ENCODE measurements at places on chromosomes 12 and 14.
A peak's percentile ranks its signal among the peaks of the same experiment; 100 is the strongest.

DNA sequence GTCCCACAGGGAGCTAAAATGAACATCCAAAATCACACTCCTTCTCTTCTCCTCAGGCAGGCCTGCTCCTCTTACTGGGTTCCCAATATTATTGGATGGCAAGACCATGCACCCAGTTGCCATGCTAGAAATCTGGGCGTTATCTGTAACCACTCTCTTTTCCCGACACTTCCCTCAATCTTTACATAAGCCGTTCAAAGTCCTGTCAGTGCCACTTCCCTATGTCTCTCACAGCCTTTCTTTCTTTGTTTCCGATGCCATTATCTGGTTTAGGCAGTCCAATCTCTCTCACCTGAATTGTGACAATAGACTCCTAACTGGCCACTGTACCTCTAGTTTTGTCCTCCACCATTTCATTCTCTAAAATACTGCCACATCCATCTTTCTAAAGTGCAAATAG is 24.1 kb downstream of the SNRPF start:
- no peak for DNase-seq

DNA sequence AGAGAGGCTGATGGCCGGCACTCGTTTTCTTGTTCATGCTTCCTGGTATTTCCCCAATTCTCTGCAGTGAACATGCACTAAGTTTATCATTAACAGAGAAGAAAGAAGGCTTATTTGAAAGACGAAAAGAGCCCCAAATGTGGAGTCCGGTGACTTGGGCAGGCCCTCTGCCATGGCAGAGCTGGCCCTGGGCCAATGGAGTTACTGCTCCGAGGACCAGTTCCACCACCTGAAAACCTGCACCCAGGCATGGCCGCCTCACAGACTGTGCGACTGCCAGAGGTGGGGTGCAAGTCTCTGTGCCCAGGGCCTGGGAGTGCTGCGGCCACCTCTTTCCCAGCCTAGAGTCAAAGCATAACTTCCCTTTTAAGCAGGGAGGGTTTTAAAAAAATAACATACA is 24.9 kb downstream of the DEGS2 start:
- DNase-seq: no peak

GRCh38 chr14:72515779-72516770 is 377.8 kb downstream of the DPF3 start:
- DNase-seq: no peak

DNA sequence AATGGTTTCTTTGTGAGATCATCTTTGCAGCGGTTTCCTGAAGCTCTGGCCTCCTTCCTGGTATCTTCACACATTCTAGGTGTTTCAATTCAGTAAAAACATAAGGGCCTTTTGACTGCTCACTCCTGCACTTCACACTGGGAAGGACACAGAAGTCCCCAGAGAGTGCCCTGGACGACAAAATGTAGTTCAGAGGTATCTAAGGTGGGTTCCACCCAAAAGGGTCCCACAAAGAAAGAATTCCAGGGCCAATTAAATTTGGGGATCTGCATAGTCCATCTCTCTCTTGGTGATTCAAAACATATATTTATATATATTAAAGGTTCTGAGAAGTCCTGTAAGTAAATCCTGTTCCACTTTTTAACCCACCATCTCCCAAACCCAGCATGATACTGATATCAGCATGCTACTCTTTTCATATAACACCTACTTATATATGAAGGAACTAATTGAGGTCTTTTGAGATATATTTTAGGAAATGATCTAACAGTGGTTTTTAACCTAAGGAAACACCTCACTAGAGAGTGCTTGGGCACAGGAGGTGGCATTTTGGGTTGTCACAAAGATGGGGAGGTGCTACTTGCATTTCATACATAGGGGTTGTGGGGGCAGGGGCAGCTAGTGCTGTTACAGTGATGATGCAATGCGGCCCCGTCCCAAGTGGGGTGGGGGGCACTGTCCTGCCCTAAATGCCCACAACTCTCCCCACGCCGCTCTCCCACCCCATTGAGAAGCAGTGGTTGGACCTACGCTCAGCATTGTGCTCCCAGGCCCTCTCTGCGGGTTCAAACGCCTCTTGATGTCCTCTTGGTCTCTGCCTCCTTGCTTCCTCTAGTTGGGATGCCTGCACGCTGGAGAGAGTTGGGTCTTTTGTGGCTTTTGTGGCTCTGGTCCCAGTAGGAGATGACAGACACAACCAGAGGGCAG is 109.4 kb downstream of the ARF6 start:
- DNase-seq: no peak

DNA sequence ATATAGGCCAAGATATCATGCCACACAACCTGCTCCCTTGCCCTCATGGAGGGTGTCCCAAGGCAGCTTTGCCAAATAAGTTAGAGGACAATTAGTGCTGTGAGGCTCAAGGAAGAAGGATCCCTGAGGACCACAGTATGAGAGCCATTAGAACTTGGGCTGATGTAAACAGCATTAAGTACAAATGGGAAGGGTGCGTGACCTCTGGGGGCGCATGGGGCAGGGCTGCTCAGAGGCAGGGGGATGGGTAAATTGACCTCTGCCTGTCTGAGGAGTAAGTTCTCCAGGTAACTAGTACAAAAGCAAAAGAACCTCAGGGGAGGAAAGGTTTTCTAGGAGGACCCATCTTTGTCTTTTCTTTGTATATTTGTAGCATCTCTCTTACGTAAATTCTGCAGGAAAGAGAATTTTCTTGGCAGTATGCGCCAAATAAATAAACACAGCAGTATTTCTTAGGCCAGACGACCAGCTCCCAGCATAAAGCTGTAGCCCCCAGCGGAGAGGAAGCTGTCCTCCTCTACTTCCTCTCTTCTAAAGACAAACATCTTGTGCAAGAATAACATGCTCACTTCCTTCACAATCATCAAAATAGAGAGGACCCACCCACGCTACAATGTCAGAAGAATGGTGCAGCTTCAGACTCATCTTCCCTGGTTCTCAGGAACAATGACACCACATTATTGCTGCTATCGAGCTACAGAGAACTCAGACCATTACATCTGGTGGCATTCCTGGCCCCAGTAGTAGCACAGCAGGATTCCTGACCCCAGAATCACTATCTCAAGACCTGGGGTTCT is 16.4 kb upstream of the VWF start:
- DNase-seq: peak; percentile 61

DNA sequence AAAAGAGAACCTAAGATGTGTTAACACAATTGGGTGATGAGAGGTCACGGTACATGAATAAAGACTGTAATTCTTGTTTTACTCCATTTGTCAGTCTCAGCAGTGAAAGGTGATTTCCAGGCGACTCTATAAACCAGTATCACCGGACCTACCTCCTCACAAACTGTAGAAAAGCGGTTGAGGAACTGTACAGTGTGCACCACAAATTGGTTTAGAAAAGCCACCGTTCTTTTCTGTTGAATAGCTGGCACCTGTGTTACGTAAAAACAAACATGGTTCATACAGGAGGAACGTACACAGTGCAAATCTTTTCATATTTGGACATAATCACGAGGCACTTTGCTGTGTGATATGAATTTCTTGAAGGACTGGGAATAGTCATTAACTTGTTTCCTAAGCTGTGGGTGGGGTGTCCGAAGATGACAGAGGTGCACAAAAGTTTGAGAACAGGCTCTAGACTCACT is 663 bp downstream of the WASHC3 start:
- DNase-seq: no peak

DNA sequence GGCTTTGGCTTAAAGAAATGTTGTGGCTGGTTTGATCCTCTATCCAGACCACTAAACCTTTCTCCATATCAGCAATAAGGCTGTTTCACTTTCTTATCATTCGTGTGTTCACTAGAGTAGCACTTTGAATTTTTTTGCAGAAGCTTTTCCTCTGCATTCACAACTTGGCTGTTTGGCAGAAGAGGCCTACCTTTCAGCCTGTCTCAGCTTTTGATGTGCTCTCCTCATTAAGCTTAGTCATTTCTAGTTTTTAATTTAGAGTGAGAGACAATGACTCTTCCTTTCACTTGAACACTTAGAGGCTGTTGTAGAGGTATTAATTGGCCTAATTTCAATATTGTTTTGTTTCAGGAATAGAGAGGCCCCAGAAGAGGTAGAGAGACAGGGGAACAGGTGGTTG is 13.8 kb downstream of the KCNMB4 start:
- DNase-seq: no peak

DNA sequence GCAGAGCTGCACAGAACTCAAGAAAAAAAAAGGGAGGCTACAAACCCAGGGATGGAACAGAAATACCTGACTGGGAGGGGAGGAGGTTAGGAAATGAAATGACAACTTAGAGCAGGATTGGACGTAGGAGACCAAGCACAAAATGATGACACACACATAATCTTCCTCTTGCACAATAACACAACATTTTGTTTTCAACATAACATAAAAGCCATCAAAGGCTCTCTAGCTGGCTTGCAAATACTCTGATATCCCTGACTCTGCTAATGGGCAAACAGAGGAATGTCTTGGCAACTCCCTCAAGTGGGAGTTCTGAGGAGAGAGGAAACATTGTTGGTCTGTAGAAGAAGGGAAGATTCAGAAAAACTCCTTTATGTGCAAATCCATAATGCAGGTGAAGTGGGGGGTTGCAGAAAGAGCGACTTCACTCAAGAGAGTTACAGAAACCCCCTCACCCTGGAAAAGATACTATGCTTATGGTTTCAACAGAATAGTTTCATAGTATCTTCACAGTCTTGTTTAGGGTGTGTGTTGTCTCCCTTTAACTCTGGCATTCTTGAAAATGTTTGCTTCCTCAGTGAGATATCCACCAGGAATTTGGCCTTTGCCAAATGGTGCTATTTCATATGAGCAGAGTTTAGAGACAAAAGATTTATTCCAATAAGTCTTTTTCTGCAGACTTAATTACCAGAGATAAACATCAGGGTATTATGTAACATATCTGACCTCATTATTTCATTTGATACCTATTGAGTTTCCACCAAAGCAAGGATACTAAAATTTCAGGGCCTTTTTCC is 43.8 kb upstream of the LTBP2 start:
- no peak for DNase-seq

- DNase-seq: no peak
These were observed 40.6 kb downstream of the SPRING1 start for GRCh38 chr12:116697305-116697704.

- no peak for DNase-seq
These were observed 28.3 kb downstream of the CGRRF1 start for GRCh38 chr14:54538055-54538454.

GRCh38 chr14:87840906-87841305 is 152.1 kb downstream of the GALC start:
- DNase-seq: no peak

- peak; percentile 61 for DNase-seq
These were observed 60.8 kb upstream of the REP15 start for GRCh38 chr12:27635349-27635972.

DNA sequence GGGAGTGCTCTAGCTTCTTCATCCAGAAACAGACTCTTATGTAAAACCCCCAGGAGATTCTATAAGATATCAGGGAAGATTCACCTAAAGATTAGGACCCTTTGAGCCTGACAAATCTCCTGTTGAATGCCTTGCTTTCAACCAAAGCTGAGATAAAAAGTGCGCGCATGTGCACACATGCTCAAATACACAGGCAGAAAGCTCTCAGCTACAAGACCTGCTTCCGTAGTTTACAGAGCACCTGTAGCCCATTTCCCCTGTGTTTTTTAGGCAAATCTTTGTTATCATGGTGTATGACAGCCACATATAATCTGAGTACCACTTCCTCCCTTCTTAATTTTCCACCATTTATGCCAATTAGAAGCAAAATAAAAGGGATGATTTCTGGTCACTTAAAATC is 866.9 kb downstream of the NRXN3 start:
- DNase-seq: no peak

- no peak for DNase-seq
These were observed 389.5 kb downstream of the FOXG1 start for GRCh38 chr14:29156096-29156495.

- DNase-seq: no peak
These were observed 158.5 kb downstream of the CALM1 start for GRCh38 chr14:90555126-90556011.

- no peak for DNase-seq
These were observed 143.1 kb downstream of the PCNX1 start for GRCh38 chr14:71050227-71050823.

DNA sequence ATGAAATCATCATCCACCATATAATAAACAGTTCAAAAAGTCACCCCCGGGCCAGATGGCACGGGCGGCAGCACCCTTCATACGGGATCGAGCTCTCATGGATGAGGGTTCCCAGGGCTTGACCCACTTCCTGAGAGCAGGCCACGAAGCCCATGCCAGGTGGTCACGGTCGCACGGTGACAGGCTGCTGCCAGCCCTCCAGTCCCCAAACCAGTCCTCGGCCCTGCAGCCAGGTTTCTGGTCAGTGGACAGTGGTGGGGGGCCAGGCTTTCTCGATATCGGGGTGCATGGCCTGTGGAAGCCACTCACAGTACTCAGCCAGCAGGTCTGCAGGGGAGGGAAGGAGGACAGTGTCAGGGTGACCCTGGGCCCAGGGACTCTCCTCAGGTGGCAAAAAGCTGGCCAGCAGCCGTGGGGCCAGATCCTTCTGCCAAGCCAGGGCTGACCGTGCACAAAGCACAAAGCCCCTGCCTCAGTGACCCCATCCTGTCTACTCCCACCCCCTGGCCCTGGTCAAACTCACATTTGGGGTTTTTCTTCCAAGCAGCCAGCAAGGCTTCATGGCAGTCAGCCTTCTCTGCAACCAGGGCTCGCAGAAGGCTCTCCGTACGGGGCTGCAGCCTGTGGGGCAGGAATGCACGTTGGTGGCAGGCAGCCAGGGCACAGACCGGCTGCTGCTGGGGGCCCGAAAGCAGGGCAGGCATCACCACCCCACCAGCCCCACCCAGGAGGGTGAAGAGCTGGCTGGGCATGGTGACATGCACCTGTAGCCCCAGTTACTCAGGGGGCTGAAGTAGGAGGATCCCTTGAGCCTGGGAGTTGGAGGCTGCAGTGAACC is 33.3 kb upstream of the UBC start:
- no peak for DNase-seq

DNA sequence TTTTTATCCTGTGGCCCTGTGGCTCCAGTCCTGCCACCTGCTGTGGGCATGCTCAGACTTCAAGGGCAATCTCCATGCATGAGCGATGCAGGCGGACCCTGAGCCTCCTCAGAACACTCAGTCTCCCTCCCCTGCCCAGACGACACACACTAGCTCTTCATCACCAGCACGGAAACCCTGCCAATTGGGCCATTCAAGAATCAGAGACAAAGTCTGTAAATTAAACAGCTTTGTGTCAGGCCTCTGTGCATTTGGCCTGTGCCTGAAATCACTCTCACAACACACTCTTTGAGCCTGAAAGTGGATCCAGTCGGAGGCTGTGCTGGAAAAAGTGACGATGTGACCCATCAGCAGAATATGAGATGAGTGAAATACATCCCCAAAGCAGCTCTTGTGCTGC is 12.5 kb downstream of the POU6F1 start:
- peak; percentile 27 for DNase-seq

DNA sequence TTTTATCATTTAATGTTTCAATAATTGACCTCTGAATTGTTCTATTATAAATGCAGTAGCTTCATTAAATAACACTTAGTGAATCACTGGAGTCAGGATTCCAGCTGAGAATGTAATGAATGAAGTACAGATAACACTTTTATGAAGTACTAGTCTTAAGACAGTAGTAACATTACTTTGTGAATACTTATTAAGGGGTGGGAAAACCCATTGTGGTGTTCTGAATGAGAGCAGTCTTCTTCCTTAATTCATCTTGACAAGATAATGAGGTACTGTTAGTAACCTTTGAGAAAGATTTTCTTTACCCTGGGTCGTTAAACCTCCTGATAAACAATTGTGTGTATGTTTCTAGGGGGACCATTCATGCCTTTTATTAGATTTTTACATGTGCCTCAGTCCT is 12.7 kb downstream of the NUP107 start:
- no peak for DNase-seq

- DNase-seq: no peak
These were observed 2.0 kb downstream of the RAP1B start for GRCh38 chr12:68612697-68613096.

- no peak for DNase-seq
These were observed 41.9 kb upstream of the PAWR start for GRCh38 chr12:79732638-79733037.

Measured in putamen (tissue), 1 donor.